ENCODE measurements at places on chromosomes 11 and 22.

- DNase-seq: no peak
Observed at GRCh38 chr11:128310676-128311445, 276.5 kb downstream of the ETS1 start.

DNA sequence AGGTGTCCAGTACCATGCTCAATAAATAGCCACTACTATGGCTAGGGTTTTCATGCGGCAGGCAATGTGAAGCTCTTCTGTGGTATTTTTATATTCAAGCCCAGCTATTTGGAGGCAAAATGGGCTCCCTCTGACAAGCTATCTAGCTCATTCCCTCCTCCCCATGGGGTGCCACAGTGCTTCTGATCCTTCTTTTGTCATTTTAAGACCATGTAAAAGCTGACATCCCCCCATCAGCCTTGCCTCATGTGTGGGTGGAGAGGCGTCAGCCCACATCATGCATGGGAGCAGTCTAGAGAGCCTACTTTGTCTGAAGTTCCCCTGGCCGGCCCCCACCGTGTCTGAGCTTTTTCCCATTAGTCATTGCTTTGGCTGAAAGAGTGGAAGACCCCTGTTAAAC lies 59.8 kb downstream of the NAV2 start:
- no peak for DNase-seq

GRCh38 chr11:12377106-12377823 lies at the start of gene PARVA:
Gene PARVA, plus strand, starts transcription at chr11:12377571. Its CDS starts 77 bp downstream, at chr11:12377648.
- no peak for DNase-seq

GRCh38 chr11:8392886-8393285 lies 129.2 kb upstream of the LMO1 start:
- no peak for DNase-seq

DNA sequence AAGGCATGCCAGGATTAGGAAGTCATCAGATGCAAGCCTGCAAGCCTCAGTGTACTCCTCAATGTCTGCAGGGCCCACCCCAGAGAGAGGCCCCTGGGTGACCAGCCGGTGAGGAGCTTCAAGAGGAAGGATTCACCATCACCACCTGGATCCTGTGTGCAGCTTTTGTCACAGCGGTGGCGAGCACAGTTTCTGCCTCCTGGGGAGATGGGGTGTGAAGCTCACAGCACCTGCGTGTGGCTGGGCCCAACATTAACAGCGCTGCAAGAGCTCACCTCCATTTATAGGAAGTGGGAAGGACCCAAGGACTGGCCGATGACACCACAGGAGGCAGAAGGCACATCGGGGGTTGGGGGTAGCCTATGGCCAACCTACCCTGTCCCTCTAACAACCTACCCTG lies 235.3 kb downstream of the CTTN start:
- no peak for DNase-seq

GRCh38 chr11:73320763-73321603 lies 12.9 kb downstream of the ARHGEF17 start:
- no peak for DNase-seq

GRCh38 chr11:72597721-72598120 lies 76.5 kb downstream of the PDE2A start:
- no peak for DNase-seq

DNA sequence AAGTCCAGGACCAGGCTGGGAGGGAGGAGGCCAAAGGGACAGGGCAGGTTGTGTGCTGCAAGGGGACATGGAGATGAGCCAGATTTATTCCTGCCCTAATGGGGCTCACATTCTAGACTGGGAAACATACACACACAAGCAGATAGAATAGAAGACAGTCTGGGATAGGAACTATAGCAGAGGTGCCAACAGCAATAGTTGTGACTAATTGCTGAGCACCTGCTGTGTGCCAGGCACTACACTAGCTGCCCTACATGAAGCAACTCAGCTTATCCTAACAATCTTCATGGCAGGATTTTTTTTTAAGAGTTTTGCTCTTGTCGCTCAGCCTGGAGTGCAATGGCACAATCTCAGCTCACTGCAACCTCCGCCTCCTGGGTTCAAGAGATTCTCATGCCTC lies 11.4 kb downstream of the MOGAT2 start:
- no peak for DNase-seq

DNA sequence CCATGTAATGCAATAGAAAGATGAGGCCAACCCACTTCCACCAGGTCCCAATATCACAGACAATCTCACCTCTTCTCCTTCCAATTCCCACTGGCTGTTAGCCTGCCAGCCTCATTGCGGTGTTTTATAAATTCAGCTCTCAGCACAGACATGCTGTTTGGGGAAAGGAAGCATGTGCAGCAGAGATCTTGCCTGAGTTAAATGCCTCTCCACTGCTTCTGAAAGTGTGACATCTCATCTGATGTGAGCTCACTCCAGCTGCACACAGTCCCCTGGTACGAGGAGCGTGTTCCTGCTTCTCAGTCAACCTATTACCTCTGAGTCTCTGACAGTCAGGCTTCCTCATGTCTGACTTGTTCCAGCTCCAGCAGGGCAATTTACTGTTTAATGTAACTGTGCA lies 122.7 kb upstream of the GUCY1A2 start:
- DNase-seq: no peak

DNA sequence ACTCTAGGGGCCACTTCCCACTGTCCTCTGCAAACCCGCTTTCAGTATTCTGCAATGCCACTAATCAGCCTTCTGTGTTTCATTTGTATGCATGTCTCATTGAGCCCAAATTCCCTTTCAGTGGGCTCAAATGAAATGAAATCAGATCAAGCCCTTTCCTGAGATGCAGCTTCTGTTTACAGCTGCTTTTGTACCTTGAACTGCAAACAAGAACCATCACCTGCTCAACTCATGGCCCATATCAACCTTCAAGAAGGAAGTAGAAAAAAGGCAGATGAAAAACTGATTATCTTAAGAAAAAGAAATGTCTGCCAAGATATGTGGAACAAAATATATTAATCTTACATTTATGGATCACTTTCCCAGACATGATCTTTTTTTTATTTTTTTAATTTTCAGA lies 141.1 kb upstream of the ARHGAP42 start:
- no peak for DNase-seq

DNA sequence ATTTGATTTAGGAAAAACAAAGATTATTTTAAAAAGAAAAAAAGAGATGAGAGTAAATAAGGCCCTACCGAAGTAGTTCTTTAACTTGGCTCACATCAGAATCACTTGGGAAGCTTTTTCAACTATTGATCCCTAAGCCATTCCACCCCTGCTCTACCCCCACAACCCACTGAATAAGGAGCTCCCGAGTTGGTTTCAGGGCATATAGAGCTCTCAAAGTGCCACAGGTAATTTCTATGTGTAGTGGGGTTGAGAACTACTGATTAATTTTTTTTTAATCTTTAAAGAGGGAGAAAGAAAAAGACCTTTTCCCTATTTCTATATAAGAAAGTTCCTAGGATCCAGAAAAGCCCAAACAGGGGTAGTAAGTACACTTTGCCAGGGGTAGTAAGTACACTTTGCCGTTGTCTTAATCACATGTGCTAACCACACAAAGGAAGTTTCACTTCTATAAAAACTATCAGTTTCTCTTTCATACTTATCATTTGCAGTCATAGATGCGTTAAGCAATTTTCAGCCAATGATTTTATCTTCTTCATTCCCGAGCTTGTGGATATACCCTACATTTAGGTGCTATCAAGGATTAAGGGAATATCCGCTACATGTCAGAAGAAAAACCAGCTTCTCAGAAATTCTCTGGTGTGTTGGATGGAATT lies 108.4 kb upstream of the ZC3H12C start:
- DNase-seq: no peak

- DNase-seq: no peak
Observed at GRCh38 chr22:35921044-35921443, 107.6 kb downstream of the RBFOX2 start.

DNA sequence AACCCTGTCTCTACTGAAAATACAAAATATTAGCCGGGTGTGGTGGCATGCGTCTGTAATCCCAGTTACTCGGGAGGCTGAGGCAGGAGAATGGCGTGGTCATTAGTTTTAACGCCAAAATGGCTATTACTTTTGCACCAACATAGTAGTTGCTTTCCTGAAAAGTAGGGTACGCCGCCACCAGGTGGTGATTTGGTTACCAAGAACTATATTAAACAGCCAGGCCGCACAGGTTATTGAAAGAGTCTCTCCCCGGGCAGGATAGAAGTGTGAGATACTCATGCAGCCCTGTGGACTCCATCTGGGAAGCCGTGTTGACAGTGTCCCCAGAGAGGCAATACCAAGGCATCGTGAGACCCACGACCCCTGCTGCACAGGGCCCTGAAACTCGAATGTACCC lies 24.6 kb upstream of the LRRC32 start:
- no peak for DNase-seq

- DNase-seq: no peak
Observed at GRCh38 chr22:44574057-44574639, 76.1 kb upstream of the RTL6 start.

DNA sequence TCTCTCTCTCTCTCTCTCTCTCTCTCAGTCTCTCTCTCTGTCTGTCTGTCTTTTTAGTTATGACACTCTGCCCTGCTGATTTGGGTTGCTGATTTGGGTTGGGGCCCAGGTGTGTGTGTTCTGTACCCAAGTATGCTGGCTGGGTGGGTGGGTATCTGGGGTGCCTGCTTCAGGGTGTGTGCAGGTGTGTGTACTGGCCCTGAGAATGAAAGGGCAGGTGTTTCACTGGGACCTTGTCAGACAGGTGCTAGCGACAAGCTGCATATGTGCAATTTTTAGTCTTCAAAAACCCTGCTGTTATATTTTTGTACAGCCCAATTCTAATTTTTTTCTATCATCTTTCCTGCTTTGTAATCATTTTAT lies 943 bp downstream of the CSF2RB start:
- DNase-seq: no peak

GRCh38 chr11:128135451-128135850 lies 451.9 kb downstream of the ETS1 start:
- no peak for DNase-seq

DNA sequence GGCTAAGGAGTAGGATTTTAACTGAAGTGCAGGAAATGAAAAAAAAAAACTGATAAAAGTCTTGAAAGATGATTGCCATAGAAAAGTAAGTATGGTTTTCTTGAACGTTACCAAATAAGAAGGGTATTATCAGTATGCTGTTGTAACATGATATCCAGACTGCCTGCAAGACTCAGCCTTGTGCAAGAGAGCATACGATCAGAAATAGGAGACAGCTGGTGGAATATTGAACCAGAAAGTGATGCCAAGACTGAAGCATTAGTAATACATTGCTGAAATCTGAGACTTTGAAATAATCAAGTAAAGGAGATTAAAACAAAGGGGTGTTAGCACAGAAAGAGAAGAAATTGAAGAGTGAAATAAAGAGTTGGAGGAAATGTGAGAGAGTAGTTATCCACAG lies 452.7 kb upstream of the CNTN5 start:
- no peak for DNase-seq

- no peak for DNase-seq
Observed at GRCh38 chr22:50184004-50184901, 1.5 kb upstream of the TRABD start.

- DNase-seq: no peak
Observed at GRCh38 chr22:45608763-45609180, 62.9 kb upstream of the ATXN10 start.

DNA sequence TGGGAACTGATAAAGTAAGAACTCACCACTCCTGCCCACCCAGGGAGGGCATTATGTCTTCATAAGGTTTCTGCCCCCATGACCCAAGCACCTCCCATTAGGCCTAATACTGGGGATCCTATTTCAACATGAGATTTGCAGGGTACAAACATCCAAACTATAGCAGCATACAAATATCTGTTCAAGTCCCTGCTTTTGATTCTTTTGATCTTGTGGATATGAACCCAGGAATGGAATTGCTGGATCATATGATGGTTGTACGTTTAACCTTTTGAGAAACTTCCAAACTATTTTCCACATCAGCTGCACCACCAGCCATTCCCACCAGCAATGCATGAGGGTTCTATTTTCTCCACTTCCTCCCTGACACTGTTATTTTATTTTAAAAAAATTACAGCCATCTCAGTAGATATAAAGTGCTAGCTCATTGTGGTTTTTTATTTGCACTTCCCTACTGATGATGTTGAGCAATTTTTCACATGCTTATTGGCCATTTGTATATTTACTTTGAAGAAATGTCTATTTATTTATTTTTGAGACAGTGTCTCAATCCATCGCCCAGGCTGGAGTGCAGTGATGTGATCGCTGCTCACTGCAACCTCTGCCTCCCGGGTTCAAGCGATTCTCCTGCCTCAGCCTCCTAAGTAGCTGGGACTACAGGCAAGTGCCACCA lies 7.1 kb upstream of the ATG16L2 start:
- DNase-seq: no peak

DNA sequence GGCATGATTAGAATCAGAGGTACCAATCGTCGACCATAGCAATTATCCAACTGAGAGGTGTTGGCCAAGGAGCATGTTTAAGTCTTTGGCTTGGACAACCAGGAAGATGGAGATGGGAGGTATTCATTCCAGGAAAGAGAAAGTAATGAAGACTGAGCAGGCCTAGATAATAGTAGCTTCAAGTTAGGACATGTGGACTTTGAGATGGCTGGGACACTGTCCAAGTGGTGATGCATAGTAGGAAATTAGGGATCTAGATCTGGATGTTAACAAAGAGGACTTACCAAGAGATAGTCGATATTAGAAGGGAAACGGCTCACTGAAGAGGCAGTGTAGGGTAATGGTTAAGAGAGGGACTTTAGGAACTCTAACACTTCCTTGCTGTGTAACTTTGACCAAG lies 266.7 kb downstream of the FAM76B start:
- DNase-seq: no peak

- DNase-seq: no peak
Observed at GRCh38 chr11:75496305-75496752, 29.4 kb downstream of the GDPD5 start.

- no peak for DNase-seq
Observed at GRCh38 chr11:31254415-31254814, 115.1 kb downstream of the DCDC1 start.

- DNase-seq: no peak
Observed at GRCh38 chr11:84292006-84292405, 1005.8 kb upstream of the CCDC90B start.

- no peak for DNase-seq
Observed at GRCh38 chr11:122847466-122847865, 9.2 kb downstream of the CRTAM start.

DNA sequence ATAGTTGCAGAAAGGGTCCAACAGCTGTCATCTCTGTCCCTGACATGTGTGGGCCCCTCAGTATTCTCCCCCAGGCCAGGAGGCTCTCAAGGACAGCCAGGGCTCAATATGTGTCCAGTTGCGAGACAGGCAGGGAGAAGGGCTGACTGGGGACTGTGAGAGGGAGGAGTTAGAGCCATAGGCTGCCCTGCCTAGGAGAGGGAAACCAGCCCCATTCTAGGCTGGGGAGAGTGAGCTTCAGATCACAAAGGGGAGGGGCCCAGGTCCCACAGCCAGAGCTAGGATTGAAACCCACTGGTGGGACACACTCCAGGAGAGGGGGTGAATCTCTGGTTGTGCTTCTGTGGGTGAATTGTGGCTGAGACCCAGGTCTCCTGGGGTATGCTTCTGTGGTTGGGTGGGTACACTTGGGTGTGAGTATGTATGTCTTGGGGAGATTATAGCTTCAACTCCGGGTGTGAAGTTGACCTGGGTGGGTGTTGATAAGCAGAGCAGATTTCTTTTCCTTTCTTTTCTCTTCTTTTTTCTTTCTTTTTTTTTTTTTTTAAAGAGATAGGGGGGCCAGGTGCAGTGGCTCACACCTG lies 2.1 kb upstream of the CARNS1 start:
- no peak for DNase-seq

Data from stimulated activated CD8-positive, alpha-beta memory T cell treated with anti-CD3 and anti-CD28 coated beads, Interleukin-4, amount 100 ng/mL, for 1 hour (primary cell).